ENCODE measurements at places on chromosomes 4 and X.
A peak's percentile ranks its signal among the peaks of the same experiment; 100 is the strongest.

GRCh38 chr4:52946855-52947254 lies 84.7 kb downstream of the RASL11B start:
- no peak for DNase-seq

DNA sequence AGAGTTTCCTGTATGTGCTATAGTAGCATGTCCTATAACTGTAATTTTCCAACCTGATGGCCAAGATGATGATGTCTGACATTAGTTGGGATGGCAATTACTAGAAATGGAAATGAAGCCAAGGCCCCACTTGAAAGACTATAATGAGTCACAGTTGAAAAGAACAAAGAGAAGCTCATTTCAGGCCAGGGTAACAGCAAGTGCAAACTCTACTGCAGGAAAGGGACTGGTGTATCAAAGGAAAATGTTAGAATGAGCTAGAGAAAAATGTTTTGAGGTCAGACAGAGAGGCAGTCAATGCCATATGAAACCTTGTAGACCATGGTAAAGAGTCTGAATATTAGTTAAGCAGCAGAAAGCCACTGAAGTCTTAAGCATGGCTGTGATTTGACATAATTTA lies 146.2 kb upstream of the SH3RF1 start:
- no peak for DNase-seq

DNA sequence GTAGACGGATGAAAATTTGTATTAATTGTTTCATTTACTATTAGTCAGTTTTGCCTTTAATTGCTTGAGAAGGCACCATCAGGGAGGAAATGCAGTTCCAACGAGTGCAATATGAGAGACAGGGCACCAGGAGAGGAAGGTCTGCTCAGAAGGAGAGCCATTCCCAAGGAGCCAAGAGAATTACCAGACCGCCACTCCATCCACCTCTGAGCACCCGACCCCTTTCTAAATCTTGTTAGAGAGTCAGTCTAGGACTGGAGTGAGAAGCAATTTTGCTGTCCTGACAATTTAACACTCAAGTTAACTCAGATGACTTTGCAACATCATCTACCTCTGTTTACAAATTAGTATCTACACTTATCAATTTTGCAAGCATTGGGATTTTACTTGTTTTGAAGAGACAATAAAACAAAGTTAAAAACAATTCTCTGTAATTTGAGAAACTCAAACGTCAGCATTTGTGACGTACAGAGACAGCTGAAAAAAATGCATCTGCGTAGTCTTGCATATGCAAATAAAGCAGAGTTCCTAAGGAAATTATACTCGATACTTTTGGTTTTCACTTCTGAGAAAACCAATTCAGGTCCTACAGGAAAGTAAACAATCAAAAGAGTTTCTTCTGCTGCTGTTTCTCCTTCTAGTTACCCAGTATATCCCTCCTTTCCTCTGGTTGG lies 1704.7 kb upstream of the TENM3 start:
- no peak for DNase-seq

DNA sequence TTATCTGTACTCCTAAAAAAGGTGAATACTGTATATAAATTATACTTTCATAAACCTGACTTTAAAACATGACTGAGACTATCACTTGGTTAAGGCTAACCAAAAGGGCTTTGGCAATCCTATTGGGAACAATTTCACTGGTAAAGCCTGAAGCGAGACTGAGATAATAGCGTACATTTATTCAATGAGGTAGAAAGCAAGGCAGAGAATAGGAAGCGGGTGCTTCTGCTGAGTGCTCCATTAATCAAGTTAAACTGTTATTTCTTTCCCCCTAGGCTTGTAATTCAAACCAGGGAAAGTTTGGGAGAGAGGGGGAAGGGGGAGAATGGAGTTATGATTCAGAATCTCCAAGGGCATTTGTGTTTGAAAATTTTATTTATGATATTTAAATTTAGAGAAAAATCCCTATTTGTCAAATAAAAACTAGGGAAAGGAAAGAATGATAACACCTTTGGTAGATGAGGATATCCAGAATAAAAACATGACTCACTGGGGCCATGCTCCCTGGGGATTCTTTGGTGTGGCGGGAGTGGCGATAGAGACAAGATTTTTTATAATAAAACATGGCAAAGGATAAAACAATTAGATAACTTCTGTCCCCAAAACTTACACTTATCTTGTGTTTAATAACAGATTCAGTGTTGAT lies 34.6 kb upstream of the SORBS2 start:
- no peak for DNase-seq

GRCh38 chrX:118726887-118727685 lies at the start of gene IL13RA1:
Gene IL13RA1 (plus strand): TSS chrX:118727606. CDS start chrX:118727639, 33 bp downstream.
- DNase-seq = peak; percentile 81

- DNase-seq = no peak
These were observed 79.5 kb upstream of the MBNL3 start for GRCh38 chrX:132568291-132568690.

DNA sequence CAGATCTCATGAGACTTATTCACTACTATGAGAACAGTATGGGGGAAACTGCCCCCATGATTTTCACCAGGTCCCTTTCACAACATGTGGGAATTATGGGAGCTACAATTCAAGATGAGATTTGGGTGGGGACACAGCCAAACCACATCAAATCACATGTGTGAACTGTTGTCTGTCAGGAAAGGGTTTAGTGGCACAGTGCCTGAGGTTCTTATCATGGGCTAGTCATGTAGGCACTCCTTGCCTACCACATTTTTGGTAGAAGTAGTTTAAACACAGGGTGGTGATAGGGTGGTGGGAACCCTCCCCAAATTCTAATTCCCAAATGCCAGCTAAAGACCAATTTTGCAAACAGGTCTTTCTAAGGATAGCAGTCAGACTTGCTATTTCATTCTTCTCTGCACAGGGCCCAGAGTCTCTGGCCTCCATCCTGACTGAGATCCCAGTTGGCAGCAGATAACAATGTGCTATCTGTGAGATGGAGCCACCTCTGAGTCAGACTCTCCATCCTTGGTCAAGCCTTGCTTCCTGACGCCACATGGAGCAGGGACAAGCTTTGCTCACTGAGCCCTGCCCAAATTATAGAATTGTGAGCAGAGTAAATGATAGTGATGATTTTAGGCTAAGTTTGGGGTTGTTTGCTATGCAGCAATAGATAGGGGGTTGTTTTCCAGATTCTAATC lies 33.5 kb upstream of the SETD7 start:
- no peak for DNase-seq

GRCh38 chrX:124605511-124605910 lies 259.1 kb downstream of the SH2D1A start:
- DNase-seq = no peak

DNA sequence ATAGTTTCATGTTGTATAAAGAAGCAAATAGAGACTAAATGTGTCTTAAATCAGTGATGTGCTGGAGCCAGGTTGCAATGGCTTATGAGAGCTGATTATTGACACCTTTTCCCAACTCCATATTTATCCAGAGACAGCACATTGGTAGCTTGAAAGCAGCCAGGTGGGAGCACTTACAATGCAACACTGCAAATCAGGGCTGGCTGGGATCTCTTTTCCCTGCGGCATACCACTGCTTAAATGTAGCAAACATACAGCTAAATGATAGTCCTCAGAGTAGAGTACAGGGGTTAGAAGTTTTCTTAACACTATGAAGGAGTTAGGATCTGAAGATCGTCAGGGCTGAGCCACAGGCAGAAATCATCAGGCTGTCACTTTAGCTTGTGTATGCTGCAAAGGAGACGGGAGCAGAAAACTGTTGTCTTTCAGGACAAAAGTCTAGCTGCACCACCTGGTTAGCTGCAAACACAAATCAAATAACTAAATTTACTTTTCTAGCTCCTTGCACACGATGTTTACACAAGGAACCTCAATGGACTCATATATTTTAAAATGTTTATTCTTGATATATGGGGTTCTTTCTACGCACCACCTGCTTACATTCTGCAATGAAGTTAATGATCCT lies 527.3 kb downstream of the TLL1 start:
- no peak for DNase-seq

DNA sequence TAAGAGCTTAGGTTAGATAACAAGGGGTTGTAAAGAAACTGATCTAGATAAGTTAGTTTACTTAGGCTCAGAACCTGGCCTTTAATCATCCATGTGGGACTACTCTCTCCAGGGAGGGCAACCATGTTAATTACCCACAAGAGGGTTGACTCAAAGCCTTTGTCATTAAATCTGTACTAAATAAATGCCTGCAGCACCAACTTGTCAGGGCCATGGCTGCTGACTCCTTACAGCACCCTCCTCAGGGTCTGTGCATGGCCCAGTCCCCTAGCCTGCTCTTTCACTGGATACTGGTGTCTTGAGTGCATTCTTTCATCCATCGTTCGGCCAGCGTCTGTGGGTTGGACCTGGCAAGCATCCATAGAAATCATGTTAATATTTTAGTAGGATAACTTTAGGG lies 34.7 kb downstream of the CASP3 start:
- DNase-seq = no peak

GRCh38 chr4:42715807-42716482 lies 59.0 kb upstream of the ATP8A1 start:
- no peak for DNase-seq

- DNase-seq = no peak
These were observed 510.0 kb upstream of the HTR2C start for GRCh38 chrX:114073926-114074325.

GRCh38 chr4:6180841-6181631 lies 19.3 kb downstream of the JAKMIP1 start:
- DNase-seq = no peak

GRCh38 chrX:11566789-11567188 lies 98.9 kb downstream of the ARHGAP6 start:
- DNase-seq = no peak

DNA sequence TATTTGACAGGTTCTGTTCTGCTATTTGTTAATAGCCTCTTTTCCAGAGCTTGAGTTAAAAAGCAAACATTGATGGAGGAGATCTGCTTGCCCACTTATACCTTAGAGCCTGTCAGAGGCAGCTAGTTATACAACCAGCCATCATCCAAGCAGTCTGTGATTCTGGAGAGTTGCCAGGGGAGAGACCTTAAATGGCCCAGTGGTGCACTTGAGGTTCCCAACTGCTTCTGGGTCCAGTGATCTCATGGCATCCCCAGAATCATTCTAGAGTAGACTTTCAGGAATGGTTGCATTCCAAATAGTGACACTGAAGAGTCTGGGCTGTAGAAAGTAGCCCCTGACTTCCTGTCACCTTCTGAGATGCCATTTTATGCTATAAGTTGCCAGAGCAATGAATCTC lies 160.7 kb downstream of the FHIP1A start:
- no peak for DNase-seq

DNA sequence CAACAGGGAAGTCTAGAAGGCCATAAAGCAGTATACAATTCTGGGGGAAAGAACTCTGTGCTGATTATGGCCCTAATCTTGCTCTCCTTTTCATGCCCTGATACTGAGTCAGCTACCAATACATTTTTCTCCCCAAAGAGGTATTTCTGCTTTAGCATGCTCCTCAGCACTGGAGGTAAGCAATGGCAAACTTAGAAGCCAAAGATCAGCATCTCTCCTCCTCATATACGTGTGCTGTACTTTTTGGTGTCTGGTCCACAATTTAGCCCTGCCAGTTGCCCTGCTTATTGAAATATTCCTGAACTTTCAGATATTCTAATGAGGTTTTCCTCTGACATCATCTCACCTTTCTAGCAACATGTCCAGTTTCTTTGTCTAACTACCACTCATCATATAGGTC lies 226.2 kb downstream of the FSTL5 start:
- DNase-seq = no peak

DNA sequence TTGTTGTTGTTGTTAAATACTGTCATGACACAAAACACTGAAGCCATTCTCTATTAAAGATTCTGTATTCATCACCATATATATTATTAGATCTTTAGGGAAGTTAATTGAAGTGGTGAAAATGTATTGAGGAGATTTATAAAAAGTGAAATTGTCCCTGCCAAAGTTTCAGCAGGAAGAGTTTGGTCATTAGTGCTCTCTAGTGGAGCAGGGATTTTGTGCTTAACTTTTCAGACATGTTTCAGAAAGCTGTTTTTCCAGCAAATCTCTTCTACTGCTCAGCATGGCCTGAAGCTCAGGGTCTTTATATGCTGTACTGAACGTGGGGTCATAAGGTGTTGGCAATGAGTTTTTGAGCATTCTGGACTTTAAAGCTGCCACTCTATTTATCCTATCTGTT lies 36.7 kb upstream of the CXXC4 start:
- no peak for DNase-seq

- no peak for DNase-seq
These were observed 59.9 kb downstream of the KIT start for GRCh38 chr4:54717694-54718093.

DNA sequence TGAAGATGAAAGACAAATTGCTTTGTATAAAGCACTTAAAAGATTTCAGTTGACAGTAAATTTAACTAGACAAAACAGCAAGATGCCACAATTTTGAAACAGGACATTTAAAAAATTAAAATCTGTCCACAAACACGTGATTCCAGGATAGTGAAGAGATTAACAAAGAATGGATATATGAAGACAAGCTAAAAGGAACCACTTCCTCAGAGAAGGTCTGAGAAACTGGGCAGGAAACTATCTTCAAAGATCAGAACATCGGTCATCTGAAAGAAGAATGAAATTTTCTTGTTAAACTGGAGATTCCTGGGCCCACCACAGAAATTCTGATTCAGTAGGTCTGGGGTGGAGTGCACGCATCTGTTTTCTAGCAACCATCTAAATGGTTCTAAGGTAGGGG lies 1.4 kb downstream of the RWDD4 start:
- DNase-seq = no peak

- DNase-seq = no peak
These were observed 708.7 kb downstream of the TECRL start for GRCh38 chr4:63700569-63700968.

GRCh38 chr4:74218201-74218600 lies 60.3 kb downstream of the MTHFD2L start:
- no peak for DNase-seq

DNA sequence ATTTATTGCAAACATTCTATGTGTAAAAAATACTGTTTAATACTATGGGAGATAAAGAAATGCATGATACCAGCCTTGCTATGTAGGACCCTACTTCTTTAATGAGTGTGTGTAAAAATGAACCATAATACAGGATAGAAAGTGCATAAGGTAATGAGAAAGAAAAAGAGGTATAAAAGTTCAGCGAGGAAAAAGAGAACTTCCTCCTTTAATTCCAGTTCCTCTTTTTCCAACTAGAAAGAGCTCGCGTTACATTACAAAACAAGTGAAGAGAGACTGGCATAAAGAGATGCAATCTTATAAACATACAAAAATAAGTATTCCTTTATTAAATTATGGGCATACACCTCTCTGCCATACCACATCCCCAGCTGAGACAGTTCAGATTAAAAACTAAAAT lies 77.4 kb downstream of the ANKRD17 start:
- no peak for DNase-seq

DNA sequence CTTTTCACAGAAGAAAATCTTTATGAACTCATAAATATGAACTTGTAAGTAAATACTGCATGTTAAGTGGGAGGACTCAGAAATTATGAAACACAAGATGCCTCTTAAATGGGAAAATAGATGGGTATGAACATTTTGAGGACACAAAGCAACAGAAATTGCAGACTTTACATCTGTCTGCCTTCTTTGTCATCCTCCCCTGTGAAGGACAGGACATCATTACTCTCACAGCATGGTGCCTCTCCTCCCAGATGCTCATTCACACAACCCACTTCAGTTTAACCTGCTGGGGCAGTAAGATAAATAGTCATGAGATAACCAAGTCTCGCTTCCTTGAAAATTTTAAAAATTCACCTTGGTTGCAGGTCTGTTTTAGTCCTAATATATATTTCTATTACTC lies 144.5 kb downstream of the APBB2 start:
- no peak for DNase-seq

GRCh38 chrX:155148724-155149537 lies 67.3 kb upstream of the VBP1 start:
- no peak for DNase-seq

- peak; percentile 54 for DNase-seq
These were observed 675 bp downstream of the PRIMPOL start for GRCh38 chr4:184649971-184650855.

GRCh38 chrX:107714206-107714891 lies 61.2 kb downstream of the TSC22D3 start:
- peak; percentile 52 for DNase-seq
